Activated T-helper 17 cell treated with anti-CD3 and anti-CD28 coated beads, Interleukin-2, amount 50 U/mL, for 72 hours (primary cell): ENCODE measurements at places on chromosomes 5 and 9.

GRCh38 chr5:162091336-162091735 is 23.8 kb downstream of the GABRG2 start:
- no peak for ATAC-seq

- no peak for ATAC-seq
Observed at GRCh38 chr5:102196481-102196880, 99.6 kb downstream of the SLCO4C1 start.

- ATAC-seq: no peak
Observed at GRCh38 chr9:120736881-120737280, 22.6 kb upstream of the MEGF9 start.

DNA sequence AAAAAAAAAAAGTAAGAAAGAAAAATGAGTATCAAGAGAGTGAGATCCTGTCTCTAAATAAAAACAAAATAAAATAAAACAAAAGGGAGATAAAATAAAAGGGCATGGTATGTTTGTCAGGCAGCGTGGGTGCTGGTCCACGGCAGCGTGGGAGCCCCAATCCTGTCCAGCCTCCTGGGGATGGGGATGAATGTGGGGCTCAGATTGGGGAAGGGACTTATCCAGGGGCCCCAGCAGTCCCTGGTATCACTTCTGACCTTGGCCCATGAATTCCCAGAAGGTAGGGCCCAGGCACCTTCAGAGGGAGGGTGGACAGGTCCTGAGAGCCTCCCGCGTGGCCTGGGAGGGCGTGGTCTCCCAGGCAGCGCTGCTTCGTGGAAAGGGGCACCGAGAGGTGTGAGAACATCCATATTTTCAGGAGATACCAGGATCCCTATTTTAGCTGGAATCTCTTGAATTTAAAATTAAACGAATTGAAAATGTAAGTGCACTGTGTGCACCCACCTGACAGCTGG is 71.2 kb downstream of the ZNF354C start:
- ATAC-seq: no peak

GRCh38 chr5:157708866-157709265 is 22.4 kb upstream of the THG1L start:
- no peak for ATAC-seq
